NCI-H1417 treated with DMSO at 0.1 percent for 48 hours (cell line): ENCODE measurements at places on chromosomes 16 and 17.

DNA sequence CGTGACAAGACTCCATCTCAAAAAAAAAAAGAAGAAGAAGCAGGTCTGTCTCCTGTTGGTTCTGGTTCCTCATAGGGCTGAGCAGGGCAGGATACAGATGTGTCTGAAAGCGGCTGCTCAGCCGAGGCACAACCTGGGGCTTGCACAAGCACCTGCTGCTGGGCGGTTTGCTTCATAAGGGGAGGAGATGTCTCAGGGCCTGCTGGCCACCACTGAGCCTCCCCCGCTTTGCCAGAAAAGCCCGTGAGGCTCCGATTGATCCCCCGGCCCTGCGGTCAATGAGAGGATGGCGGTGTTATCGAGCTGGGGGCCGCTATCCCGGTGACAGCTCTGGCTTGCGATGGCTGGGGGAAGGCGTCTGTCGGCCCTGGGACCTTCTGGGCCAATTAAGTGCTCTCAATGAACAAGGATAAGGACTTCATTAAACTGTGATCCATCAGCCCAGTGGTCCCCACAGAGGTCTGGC lies 162.0 kb downstream of the SDK2 start:
- no peak for DNase-seq

DNA sequence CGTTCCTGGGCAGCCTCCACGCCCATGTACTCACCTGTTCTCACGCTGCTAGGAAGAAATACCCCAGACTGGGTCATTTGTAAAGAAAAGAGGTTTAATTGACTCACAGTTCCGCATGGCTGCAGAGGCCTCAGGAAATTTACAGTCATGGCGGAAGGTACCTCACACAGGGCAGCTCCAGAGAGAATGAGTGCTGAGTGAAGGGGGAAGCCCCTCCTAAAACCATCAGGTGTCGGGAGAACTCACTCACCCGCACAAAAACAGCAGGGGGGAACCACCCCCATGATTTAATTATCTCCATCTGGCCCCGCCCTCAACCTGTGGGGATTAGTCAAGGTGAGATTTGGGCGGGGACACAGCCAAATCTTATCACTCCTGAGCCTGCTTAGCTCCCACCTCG lies 18.2 kb downstream of the RAB40C start:
- DNase-seq, result no peak

DNA sequence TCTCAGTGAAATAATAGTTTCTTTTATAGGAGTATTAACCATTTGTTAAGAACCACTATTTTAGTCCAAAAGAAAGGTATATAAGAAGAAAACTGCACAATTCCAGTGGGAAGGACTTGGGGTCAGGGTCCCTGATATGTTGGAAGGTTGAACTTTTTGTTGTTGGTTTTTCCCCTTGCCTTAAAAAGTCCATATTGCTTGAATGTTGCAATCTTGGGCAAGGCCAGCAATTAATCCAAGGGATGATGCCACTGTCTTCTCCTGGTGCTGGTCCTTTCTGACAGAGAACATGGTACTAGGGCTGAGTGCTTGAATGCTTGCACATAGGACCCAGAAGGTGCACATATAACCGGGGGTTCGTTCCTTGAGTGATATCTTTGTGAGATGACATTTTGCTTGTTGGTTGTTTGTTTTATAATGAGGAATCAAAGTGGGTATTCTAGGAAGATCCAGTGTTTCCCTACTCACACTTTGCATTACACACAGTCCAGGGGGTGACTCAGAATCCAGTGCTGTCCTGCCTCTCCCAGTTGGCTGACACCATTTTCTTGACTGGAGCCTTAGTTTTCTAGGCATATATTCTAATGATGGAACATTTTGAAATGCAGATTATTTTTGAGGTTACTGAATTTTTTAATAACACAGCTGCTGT lies 54.9 kb downstream of the SIAH1 start:
- DNase-seq, result no peak

- no peak for DNase-seq
Measured at GRCh38 chr17:81396278-81396721, 1.0 kb downstream of the BAHCC1 start.

DNA sequence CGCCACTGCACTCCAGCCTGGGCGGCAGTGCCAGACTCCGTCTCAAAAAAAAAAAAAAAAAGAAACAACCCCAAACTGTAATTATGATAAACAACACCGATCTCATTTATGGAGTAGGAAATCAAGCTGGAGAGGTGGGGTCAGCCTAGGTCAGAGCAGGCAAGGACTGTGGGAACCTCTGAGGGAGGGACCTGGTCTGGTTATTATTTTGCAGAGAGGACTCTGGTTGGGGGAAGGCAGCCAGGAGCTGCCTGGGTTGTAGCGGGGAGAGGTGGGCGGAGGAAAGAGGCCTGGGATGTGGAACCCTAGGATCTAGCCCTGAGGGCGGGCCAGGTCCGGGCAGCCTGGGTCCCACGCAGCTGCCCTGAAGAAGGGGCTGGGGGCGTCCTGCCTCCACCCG lies 10.9 kb upstream of the HS3ST6 start:
- DNase-seq, result peak; percentile 18

DNA sequence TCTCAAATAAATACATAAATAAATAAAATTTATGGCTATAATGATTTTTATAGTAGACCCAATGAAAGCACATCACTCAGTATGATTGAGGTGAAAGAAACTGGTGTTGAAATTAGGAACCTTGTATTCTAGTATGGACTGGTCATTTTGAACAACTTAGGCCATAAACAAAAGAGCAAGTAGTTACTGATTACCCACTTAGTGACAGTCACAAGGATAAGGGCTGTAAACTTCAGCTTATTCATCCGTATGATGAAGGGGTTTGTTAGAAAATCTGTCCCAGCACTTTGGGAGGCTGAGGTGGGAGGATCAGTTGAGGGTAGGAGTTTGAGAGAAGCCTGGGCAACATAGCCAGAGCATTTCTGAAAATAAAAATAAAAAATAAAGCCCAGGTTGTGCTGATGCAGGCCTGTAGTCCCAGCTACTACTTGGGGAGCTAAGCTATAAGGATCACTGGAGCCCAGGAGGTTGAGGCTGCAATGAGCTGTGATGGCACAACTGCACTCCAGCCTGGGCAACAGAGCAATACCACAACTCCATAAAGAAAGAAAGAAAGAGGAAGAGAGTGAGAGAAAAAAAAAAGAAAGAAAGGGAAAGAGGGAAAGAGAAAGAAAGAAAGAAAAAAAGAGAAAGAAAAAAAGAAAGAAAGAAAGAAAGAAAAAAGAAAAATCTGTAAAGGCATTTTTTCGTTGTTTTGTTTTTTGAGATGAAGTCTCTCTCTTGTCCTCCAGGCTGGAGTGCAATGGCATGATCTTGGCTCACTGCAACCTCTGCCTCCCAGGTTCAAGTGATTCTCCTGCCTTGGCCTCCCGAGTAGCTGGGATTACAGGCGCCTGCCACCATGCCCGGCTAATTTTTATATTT lies 4.2 kb upstream of the SPAG9 start:
- DNase-seq, result no peak

DNA sequence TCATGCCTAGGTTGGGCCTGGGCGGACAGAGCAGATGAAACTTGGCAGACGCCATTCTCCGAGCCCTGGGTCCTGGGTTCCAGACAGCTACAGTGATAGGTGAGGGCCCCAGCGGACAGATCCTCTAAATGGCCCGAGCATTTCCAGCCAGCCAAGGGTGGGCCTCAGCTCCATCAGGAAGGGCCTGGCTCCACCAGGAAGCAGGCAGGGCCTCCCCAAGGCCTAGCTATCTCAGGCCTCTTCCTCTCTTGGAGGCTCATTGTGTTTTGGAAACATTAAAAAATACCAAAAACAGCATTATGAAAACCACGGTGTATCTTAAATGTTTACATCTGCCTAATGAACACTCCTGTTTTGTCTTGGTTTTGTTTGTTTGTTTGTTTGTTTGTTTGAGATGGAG lies 38.2 kb upstream of the SBK1 start:
- DNase-seq, result no peak

- no peak for DNase-seq
Measured at GRCh38 chr16:52787709-52788108, 240.8 kb upstream of the TOX3 start.

DNA sequence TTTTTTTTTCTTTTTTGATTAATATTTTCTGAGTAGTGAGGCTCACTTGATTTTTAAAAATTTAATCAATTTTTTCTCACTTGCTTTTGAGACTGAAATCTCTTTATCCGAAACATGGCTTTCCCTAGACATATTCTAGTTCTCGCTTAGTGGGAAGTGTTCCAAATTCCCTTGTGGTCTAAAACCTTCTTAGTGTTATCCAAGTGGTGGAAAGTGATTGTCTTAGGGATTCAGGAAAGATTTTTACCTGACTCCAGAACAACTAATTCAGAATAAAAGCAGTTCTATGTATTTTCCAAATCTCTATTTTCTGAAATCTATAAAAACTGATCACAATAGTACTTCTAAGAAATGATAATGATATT lies 178.8 kb downstream of the MAP2K6 start:
- no peak for DNase-seq

DNA sequence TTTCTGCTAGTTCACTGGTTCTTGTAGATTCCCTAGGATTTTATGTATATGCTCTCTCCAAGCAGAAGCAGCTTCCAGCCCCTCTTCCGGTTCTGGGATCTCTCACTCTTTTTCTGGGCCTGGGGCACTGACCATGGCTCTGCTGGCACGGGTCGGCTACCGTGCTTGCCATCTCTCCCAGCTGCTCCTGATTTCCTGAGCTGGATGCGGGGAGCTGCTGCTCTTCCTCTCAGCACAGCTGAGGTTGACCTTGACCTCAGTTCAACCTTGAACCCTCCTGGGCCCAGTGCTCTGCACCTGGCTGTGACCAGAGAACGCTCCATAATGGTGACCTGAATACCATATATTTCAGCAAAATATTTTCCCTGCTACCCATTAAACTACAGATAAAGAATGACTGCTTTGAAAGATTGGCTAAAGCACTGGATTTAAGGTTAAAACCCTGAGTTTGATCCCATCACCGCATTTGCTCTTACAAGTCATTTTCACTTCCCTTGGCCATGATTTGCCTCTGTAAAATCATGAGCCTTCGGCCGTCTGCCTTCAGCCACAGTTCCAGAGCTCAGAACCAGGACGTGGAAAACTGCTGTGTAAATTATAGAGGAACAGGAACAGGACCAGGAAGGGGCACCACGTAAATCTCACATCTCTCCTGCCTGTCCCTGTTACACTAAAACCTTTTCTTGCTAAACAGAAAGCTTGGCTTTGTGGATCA lies 130.8 kb upstream of the CHMP6 start:
- no peak for DNase-seq

DNA sequence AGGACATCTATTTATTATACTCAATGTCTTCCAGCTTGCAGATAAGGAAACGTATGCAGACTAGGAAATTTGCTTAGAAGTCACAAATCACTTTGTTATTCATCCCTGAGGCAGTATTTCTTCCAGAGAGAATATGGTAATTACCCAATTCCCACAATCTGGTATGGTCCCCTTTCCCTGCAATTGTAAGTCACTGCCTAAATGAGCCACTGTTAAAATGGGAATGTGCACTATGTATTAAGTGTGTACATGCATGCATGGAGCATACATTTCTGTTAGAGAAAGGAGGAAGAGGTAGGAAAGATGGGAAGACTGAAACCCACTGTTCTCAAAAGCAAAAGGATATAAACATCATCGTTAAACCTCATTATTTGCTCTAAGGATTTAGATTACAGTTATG lies 10.0 kb downstream of the NUFIP2 start:
- no peak for DNase-seq

- no peak for DNase-seq
Measured at GRCh38 chr16:1057252-1057932, 15.2 kb upstream of the SSTR5 start.

- DNase-seq, result no peak
Measured at GRCh38 chr17:6305613-6306360, 129.1 kb downstream of the AIPL1 start.

GRCh38 chr17:11458279-11458678 lies 140.0 kb upstream of the DNAH9 start:
- DNase-seq, result no peak

GRCh38 chr16:89633064-89633631 lies 19.7 kb downstream of the DPEP1 start:
- no peak for DNase-seq

DNA sequence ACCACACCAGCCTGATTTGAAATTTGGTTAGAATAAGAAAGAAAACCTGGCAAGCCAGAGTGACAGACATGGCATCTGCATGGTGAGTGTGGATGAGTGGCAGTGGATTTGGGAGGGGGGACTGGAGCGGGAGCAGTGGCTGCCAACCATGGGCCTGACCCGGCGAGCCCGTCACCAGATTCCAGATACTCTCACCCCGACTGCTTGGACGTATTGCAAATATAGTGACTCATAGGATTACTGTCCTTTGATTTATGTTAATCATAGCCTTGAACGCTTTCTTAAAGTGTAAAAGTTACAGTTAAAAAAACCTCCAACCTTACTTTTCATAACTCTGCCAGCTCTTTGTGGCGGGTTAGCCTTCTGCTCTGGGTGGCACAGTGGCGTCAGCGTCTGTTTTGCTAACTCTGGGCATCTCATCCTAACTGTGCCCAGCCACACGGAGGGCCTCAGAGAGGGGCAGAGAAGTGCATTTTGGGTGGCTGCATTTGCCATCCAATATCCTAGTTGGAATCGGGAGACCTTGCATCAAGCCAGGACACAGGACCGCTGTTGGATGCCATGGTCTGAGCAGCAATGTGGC lies 26.8 kb upstream of the FOXK2 start:
- DNase-seq, result no peak

DNA sequence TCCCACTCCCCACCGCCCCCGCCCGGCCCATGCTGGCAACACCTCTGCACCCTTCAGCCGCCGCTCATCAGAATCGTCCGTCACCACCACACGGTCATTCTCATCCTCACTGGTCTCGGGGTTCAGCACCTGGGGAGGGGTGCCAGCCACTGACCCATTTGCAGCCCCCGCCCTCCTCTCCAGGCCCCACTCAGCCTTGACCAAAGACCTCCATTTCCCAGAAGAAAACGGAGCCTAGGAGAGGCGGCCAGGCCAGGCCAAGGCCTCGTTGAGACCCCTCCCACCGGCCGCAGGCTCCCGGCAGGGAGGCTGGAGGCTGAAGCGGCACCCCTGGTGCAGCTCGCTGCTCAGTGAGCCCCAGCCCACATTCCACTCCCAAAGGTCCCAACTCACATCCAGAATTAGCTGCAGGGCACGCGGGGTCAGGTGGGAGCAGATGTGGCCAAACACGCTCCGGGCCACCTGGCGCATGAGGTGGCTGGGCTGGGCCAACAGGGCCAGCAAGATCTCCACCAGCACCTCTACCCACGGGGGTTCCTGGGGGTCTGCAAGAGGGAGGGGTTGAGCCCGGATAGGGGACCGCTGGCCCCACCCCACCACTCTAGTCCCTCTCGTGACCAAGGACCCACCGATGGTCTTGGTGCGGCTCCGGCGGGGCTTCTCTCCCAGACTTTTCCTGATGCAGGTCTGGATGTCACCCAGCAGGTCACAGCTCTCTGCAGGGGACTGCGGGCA lies 9.8 kb downstream of the MYBBP1A start:
- DNase-seq, result no peak

- DNase-seq, result no peak
Measured at GRCh38 chr16:88764913-88765349, 20.1 kb downstream of the PIEZO1 start.

DNA sequence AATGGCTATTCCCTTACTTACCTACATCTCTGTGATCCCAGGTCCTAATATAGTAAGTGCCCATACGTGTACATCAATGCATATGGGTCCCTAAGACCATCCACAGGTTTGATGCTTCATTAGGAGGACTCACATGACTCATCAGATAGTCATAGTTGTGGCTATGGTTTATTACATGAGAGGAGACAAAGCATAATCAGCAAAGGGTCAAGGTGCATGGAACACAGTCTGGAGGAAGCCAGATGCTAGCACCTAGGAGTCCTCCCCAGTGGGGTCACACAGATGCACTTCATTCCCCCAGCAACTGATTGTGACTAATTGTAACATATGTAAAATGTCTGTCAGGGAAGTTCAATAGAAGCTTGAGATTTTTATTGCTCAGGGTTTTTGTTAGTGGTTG lies 42.8 kb downstream of the PHKB start:
- no peak for DNase-seq

- no peak for DNase-seq
Measured at GRCh38 chr17:82871056-82871775, 31.4 kb upstream of the ZNF750 start.
